ENCODE measurements at places on chromosomes 4 and X. TPM values are rescaled to one million over a fixed set of nuclear protein-coding genes. Genes with fewer than 3 reads are reported as not detected.

DNA sequence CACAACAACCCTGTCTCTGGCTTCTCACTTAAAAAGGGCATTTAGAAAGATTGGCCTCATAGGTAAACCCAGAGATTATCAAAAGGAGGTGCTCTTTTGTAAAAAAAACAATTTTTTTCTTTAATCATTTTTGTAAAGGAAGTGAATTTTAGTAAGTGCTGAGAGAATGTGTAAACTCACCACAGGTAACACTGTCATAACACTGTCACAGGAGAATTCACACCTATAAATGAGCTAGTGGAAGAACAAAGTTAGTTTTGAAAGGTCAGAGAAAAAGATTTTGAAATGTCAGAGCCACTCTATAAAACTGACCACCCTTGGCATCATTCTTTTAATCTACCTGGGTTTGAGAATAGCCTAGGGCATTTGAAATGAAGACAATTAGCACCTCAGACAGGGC, 3.3 kb upstream of the SH2D1A start:
- DNase-seq = no peak

DNA sequence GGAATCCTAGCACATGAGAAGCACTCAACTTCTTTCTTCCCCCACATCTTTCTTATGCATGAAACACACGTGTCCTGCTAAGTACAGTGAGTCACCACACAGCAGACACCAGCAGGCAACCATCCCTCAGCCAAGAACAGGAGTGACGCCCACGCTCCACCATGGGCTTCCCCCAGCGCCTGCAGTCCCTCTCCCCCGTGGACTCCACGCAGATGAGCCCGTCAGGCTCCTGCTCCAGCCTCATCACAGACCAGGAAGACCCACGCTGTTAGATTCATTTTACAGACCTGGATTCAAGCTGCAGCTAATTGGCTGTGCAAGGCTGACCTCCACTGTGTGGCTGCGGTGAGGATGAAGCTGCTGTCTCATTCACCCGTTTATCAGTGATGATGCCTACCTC, 16.7 kb downstream of the HMX1 start:
- DNase-seq = no peak

- peak; percentile 78 for DNase-seq
These were observed 213.4 kb upstream of the LNX1 start for GRCh38 chr4:53804719-53805118.

- DNase-seq = no peak
These were observed 169.6 kb downstream of the GASK1B start for GRCh38 chr4:158003212-158003611.

The SPON2 gene
- 35.3 TPM for total RNA-seq

- no peak for DNase-seq
These were observed 24.3 kb downstream of the CPLX1 start for GRCh38 chr4:801436-802124.

Data from OCI-LY7 (cell line).